ENCODE measurements at places on chromosomes 7 and 10.

DNA sequence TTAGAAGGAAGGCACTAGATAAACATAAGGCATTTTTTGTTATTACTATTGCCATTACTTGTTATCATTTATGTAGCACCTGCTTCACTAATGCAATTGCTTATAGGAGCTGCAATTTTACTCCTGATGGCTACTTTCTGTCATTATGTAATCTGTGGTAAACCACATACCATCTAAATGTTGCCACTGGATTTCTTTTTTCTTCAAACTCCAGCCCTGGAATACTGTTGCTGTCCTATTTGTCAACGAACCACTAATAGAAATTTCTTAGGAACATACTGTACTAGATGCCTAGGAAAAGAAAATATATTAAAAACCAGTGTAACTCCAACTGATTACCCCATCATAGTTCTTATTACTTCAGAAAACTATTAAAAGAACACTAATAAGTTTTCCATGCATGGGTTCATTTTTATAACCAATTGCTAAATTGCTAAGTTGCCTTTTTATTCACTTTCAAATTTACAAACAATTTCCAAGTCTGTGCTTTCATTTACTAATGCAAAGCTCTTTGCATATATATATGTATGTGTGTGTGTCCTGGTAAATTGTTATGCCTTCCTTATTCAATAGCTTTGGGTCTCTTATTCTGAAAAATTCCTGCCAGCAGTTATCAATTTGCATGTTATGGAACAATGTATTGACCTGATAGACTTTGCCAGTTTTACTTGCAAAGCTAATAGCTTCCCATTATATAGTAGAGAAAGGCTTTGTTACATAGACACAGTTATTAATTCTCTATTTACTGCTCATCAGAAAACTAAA is 287.4 kb downstream of the EXOC4 start:
- no peak for DNase-seq

DNA sequence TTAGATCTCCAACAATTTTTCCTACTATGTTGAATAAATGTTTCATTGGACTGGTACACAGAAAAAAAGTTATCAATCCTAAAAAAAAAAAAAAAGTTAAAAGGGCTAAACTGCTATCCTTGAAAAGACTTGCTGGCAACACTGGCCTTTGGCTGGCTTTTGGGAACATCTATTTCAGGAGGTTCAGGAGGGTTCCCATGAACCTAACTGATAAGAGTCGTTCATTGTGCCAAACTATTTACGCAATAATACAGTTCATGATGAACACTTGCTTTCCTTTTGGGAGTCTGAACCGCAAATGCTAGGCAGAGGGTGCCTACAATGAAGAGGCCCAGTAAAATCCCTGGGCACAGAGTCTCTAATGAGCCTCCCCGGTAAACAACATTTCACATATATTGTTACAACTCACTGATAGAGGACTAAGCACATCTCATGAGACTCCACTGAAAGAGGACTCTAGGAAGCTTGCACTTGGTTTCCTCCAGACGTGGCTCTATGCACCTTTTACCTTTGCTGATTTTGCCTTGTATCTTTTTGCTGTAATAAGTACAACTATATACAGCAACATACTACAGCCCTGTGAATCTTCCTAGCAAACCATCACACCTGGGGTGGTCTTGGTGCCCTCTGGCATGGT is 45.0 kb downstream of the ZFAND4 start:
- no peak for DNase-seq

DNA sequence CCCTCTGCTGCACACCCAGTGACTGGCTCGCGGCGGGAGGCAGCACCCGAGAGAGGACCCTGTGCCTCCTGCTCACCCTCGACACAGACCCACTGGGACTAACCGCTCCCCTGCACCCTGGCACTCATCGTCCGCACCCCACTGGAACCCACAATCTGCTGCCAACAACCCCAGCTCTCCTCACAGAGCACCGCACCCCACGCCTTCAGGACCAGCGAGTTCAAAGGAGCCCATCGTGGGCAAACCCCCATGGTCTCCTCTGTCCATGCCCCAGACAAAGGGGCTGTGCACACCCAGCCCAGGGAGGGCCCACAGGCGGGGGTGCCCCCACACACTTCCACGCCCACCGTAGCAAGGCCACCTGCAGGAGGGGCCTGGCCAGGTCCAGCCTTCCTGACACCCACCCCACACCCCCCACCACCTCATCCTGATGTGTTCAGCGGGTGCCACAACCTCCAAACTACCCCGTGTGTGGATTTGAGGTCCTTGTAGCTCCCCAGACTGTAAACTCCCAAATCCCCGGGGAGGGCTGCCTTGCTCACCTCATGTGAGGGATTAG is 14.0 kb downstream of the RASGEF1A start:
- no peak for DNase-seq

- peak; percentile 30 for DNase-seq
These were observed 784 bp upstream of the SERPINE1 start for GRCh38 chr7:101125989-101126650.

DNA sequence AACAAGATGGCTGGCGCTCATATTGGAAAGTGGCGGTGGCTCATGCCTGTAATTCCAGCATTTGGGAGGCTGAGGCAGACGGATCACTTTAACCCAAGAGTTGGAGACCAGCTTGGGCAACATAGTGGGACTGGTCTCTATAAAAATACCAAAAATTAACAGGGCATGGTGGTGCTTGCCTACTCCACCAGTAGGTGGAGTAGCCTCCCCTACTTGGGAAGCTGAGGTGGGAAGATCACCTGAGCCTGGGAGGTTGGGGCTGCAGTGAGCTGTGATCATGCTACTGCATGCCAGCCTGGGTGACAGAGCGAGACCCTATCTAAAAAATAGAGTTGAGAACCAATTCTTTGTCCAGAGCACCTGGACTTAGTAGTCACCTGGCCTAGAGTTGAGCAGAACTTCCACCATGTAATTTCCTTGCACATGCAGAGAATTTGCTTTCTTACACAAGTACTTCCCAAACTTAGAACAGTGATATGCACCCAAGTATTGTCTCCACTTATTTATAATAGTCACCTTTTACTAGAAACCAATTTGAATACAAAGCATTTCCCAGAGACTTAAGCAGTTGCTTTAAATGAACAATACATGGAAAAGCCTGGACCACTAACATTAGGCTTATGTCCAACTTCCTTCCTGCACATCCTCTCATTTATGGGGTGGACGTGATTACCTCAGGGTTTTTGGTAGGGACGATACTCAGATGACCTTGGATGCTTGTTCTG is 15.9 kb downstream of the LAMB4 start:
- no peak for DNase-seq

DNA sequence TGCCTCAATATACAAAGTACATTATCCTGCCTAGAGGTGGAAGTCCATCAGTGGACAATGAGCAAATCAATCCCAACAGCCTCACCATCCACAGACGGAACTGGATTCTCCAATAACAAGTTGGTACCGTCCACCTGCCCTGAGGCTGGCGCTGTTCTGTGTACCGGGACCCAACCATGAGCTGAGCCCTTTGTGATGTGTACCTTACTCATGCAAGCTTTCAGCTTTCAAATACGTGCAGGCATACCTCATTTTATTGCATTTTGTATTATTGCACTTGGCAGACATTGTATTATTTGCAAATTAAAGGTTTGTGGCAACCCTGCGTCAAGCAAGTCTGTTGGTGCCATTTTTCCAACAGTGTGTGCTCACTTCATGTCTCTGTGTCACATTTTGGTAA is 476.0 kb upstream of the MKI67 start:
- DNase-seq = no peak

GRCh38 chr10:91891125-91892001 is 17.9 kb downstream of the FGFBP3 start:
- no peak for DNase-seq

- peak; percentile 58 for DNase-seq
These were observed 695 bp upstream of the VDAC2 start for GRCh38 chr10:75209921-75210281.

DNA sequence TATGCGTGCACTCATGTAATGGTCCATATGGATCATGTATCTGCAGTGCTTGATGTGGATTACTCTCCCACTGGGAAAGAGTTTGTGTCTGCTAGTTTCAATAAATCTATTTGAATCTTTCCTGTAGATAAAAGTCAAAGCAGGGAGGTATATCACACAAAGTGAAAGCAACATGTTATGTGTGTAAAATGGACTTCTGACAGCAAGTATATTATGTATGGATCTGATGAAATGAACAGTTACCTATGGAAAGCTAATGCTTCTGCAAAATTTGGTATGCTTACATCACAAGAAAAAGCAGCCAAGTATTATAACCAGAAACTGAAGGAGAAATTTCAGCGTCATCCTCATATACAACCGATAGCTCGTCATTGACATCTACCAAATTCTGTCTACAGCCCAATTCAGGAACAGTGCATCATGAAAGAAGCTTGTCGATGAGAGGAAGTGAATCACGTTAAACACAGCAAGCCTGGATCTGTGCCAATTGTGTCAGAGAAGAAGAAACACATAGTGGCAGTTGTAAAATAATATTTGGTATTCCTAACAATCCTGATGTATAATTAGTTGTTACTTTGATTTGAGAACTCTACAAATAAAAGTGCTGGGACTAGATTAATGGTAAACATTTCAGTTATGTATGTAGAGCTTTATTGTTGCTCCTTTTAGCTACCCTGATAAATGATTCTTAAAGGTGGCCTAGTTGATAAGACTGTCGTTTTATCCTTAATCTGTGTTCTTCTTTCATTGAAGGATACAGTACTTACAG is 14.2 kb upstream of the SYPL1 start:
- DNase-seq = no peak

- no peak for DNase-seq
These were observed 58.9 kb upstream of the FAM20C start for GRCh38 chr7:133470-133869.

DNA sequence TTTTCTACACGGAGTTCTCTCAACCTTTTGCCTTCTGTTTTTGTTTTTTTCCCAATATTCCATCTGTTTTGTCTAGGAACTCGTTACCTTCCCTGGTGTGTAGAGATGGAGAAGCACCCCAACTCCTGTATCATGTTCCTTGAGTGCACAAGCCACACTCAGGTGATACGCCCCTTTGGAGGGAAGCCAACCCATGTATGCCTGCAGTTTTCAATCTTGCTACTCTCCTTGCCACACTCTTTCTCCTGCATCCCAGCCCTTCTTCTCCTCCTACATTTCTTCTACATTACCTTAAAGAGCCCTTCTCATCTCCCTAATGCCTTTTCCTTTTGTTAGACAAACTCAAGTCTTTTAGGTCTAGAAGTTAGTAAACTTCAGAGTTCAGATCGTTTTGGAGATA is 10.2 kb upstream of the SP4 start:
- DNase-seq = no peak

GRCh38 chr7:155466814-155467733 is 9.1 kb downstream of the EN2 start:
- no peak for DNase-seq

DNA sequence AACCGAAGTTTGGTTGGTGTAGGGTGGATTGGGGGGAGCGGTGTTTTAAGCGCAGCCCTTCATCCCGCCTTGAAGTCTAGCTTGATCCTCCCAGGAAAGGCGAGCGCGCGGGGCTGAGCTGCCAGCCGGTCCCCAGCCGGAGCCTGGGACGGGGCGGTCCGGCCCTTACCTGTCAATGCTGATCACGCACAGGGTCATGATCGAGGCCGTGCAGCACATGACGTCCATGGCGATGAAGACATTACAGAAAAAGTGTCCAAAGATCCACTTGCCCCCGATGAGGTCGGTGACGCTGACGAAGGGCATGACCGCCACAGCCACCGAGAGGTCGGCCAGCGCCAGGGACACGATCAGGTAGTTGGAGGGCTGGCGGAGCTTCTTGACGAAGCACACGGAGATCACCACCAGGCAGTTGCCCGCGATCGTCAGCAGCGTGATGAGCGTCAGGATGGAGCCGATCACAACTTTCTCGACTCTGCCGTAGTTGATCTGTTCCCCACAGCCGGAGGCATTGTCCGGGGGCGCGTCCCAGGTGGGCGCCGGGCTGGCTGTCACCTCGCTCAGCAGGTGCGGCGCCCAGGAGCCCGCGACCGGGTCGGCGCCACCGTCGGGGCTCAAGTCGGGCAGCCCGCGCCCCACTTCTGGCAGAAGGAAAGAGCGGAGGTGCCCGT is 740 bp downstream of the HTR7 start:
- DNase-seq = no peak

DNA sequence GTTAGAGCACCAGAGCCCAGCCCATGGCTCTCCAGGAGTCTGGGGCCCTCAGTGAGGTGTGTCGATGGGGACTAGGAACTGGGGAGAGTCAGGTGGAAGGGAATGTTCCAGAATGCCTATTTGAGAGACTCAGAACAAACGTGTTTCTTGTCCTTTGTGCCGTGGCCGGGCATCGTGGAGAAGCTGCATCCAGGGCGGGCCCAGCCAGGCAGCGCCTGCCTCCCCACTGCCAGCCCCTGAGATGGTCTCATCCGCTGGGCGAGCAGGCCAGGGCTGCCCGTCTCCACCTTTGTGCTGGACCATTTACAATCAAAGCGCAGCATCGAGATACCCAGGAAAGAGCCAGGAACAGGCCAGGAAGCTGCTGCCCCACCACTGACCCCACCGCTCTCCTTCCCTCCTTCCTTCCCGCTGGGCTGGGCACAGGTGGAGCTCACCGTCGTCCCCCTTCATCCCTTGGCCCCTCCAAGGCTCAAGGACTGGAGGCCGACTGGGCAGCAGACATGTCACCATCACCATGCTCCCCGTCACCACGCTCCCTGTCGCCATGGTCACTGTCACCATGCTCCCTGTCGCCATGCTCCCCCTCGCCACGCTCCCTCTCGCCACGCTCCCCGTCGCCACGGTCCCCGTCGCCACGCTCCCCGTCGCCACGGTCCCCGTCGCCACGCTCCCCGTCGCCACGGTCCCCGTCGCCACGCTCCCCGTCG is 71.1 kb upstream of the ADGRA1 start:
- DNase-seq = no peak

GRCh38 chr7:711093-711921 is 15.2 kb upstream of the DNAAF5 start:
- DNase-seq = no peak

DNA sequence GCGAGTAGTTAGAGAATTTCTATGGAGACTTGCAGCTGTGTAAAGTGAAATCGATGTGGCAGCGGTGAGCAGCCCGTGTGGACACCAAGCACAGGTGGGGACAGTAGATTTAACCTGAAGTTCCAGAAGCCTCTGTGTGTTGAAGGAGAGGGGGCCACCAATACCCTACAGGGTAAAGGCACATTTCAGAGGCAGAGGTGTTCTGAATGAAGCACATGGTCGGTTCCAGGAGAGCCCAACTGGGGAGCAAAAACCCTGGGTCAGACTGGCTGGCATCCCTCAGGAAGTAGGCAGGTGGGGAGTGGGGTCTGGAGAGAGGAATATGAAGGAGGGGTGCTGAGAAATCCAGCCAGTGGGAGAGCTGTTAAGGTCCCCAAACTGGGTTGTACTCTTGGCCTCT is 76.6 kb downstream of the CCDC3 start:
- no peak for DNase-seq
